ENCODE measurements at places on chromosomes 4 and X. TPM values are rescaled to one million over a fixed set of nuclear protein-coding genes. Genes with fewer than 3 reads are reported as not detected.

RPS6KA6 gene
- 5.2 TPM for total RNA-seq

CACNA1F gene
- not detected for total RNA-seq

ARL13A gene
- 0.13 TPM for total RNA-seq

CT45A9 gene
- not detected for total RNA-seq

SRPX gene
- total RNA-seq: 9.7 TPM

PIR gene
- 53.7 TPM for total RNA-seq

NAP1L2 gene
- 0.94 TPM for total RNA-seq

IL15 gene
- total RNA-seq: 15.6 TPM

PKD2 gene
- total RNA-seq: 27.0 TPM

STAG2 gene
- total RNA-seq: 37.3 TPM

TEX13B gene
- total RNA-seq: not detected

DCHS2 gene
- 0.01 TPM for total RNA-seq

CNOT6L gene
- 9.4 TPM for total RNA-seq

AMTN gene
- 0.15 TPM for total RNA-seq
